Upper lobe of right lung (tissue), 1 donor: ENCODE measurements at places on chromosomes 11 and 22.

DNA sequence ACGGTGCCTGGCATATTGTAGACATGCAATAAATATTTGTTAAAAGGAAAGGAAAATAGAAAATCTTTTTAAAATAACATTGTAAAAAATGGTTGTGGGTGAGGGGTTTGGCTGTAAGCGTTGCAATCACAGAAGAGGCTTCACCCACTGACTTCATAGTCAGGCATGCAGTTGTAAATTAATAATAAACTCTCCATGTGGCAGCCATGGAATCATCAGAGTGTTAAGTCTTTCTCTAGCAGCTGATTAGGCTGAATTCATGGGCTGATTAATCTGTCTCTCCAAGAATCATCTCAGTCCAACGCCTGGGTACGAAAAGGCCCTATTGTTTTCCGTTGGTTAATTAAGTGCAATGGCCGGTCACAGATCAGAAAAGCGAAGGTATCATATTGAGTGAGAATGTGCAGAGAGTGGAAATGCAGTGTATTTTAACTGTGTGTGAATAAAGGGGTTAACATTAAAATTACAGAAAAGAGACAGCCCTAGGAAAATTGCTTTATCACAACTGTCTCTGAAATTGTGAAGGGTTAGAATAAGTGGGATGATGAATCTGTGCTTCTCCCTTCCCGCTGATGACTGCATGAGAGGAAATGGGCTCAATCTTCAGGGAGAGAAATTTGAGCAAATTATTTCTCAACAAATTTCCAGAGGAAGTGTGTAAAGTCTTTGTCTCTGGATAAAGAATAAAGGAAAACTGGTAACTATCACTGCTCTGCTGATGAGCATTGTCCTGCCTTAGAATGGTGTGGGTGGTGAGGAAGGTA, 269.0 kb downstream of the FAM76B start:
- DNase-seq: no peak

- peak; percentile 80 for DNase-seq
Measured at GRCh38 chr22:37734964-37735451, 38.2 kb downstream of the TRIOBP start.

DNA sequence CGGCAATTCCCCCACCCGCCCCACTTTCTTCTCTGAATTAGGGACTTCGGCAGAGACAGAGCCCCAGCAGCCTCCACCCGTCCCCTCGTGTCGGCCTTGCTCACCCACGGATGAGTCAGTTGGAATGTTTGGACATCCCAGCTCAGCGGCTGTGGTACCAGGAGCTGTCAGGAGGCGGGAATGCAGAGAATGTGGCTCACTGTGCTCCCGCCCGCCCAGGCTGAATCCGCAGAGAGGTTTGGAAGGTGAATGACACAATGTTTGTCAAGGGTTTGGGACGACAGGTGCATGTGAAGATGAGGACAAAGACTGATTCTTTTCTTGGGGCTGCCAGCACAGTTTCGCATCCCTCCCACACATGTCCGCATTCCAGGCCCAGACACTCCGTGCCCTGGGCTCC, 39.6 kb downstream of the LIF start:
- no peak for DNase-seq

GRCh38 chr22:19981961-19982920, 34.4 kb downstream of the ARVCF start:
- no peak for DNase-seq

GRCh38 chr11:16632295-16633200, 105.9 kb upstream of the C11orf58 start:
- DNase-seq: no peak

DNA sequence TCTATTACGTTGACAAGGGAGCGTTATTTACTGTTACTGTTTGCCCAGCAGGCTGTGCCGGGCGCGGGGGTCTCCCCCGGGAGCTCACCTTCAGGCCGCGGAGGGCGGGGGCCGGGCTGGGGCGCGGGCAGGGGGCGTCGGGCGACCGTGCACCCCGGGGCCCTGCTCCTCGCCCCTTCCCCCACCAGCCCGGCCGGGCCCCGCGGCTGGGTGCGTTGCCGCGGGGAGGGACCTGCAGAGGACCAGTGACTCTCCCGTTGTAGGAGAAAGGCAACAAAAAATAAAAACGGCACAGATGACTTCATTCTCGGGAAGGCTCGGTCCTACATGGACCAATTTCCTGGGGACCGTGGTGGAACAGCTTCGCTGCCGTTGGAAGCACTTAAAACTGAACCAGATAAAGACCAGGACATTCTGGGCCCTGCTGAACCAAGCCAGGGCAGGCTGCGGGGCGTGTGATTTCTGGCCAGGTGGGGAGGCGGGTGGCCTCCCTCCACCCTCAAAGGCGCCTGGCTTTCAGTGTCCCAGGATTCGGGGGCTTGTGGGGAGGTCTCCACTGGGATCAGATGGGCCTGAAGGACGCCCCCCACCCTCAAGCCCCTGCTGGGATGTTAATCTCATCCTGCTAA, 57.4 kb downstream of the IGLL1 start:
- DNase-seq: peak; percentile 56

DNA sequence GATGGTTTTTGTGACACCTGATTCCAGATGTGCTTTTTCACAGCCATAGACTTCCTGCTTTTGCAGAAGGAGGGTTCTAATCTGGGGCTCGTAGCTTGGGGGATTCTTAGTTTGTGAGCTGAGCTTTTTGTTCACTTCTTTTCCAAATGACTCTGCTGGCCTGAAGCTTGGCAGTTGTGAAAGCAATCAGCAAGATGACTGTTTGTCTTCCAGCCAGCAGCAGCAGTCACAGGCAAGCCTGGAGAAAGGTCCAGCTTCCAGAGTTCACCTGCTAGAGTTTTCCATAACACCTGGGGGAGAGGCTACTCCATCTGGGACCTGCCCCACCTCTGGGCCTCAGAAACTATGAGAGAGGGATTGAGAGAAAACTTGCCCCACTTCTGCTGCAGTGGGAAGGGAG, 4.1 kb downstream of the MARK2 start:
- no peak for DNase-seq

DNA sequence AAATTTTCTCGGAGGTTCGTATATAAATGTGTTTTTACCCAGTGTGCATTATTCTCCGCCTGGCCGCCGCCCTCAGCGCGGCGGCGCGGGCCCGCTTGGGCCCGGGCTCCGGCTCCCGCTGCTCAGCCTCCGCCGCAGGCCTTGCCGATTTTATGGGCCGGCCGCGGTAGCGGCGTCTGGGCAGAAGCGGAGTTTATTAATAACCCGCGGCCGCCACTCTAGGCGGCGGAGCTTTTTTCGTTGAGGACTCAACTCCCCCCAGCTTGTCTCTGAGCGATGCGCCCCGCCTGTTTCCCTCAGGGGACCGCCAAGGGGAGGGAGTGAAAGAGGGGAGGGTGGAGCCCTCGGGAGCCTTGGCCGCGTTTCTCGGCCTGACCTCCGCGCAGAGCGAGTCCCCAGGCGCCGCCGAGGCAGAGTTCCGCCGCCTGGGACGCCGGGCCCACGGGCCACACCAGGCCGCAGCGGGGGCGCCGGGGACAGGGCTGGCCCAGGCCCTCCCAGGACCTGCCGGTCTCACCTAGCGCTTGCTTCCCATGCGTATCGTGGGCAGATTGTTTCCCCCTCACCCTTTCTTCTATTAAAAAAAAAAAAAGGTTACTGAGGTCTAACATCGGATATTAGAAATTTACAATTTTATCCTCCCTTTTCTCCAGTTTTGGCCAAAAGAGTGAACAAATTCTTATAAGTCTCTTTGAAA, 399 bp downstream of the ZNF143 start:
- DNase-seq: peak; percentile 92

- no peak for DNase-seq
Measured at GRCh38 chr11:1748636-1749394, 1.6 kb downstream of the IFITM10 start.

GRCh38 chr11:123184531-123184930, 10.5 kb downstream of the CLMP start:
- no peak for DNase-seq

GRCh38 chr11:129252621-129253020, 60.5 kb upstream of the ARHGAP32 start:
- no peak for DNase-seq

- DNase-seq: no peak
Measured at GRCh38 chr11:23723861-23724260, 773.0 kb upstream of the LUZP2 start.

- DNase-seq: no peak
Measured at GRCh38 chr11:19025481-19026406, 34.8 kb downstream of the MRGPRX2 start.

- DNase-seq: no peak
Measured at GRCh38 chr22:39356464-39356863, 6.7 kb downstream of the SYNGR1 start.

DNA sequence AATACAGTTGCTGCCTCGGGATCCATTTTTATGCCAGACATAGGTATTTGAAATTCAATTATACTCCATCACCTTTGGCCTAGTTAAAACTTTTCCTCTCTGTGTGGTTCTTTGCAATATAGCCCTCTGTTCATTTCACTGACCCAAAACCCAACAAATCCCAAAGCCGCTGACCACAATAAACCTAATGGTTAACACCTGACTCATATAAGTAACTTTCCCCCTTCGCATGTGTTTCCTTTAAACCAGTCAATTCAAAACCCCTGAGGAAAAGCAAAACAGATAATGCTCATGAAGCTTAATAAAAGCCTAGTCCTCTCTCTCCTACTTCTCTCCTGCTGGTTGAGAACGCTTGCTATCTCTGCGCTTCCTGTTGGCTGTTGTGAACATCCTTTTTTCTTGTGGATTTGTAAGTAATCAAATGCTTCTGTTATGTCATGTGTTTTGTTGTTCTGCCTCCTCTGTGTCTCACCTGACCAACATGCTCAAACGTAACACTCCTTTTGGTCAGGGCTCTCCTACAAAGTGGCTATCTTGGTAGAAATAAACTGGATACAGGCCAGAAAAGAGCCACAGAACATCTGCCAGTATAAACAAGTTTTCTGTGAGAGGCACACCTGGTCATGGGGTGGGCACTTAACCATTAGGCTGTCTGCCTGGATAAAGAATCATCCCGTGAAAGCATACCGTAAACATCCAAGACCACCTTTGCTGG, 652.6 kb downstream of the METTL15 start:
- DNase-seq: no peak

- DNase-seq: no peak
Measured at GRCh38 chr11:60485987-60486386, 6.6 kb upstream of the MS4A12 start.

DNA sequence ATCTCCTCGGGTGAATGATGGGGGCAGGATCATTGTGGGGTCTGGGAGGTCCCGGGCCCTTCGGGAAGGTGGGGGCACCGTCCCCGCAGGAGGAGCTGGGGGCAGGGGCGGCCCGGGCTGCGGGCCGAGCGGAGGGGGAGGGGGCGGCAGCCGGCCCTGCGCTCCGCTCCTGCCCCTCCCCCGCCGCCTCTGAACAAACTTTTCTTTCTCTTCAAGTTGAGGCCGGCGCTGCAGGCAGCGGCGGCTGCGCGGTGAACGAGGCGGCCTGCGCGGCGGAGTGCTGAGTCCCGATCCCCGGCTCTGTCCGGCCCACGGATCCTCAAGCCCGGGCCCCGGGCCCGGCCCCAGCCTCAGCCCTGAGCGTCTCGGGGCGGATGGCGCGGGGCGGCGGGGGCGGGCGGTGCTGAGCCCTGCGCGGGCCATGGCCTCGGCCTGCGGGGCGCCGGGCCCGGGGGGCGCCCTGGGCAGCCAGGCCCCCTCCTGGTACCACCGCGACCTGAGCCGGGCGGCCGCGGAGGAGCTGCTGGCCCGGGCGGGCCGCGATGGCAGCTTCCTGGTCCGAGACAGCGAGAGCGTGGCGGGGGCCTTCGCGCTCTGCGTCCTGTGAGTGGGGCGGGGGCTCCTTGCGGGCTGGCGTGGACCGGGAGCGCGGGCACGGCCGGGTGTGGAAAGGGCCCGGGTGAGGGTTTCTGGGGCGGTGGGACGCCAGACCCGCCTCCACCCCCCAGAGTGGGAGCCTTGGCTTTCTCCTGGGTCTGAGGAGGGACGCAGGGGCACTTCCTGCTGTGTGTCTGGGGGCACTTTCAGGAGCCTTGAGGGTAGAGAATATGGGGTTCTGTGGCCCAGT, at the start of gene INPPL1:
TSS of gene INPPL1 (plus strand) at position 204 of the 847 bp plus-strand sequence. CDS start at position 422, 218 bp downstream.
- DNase-seq: peak; percentile 86

- no peak for DNase-seq
Measured at GRCh38 chr11:3213659-3214419, 4.8 kb downstream of the MRGPRG start.

- no peak for DNase-seq
Measured at GRCh38 chr22:24460418-24461089, 33.2 kb downstream of the ADORA2A start.

- no peak for DNase-seq
Measured at GRCh38 chr11:76385903-76386302, 4.8 kb downstream of the GVQW3 start.

GRCh38 chr22:37255558-37256006, 11.5 kb upstream of the RAC2 start:
- DNase-seq: no peak

DNA sequence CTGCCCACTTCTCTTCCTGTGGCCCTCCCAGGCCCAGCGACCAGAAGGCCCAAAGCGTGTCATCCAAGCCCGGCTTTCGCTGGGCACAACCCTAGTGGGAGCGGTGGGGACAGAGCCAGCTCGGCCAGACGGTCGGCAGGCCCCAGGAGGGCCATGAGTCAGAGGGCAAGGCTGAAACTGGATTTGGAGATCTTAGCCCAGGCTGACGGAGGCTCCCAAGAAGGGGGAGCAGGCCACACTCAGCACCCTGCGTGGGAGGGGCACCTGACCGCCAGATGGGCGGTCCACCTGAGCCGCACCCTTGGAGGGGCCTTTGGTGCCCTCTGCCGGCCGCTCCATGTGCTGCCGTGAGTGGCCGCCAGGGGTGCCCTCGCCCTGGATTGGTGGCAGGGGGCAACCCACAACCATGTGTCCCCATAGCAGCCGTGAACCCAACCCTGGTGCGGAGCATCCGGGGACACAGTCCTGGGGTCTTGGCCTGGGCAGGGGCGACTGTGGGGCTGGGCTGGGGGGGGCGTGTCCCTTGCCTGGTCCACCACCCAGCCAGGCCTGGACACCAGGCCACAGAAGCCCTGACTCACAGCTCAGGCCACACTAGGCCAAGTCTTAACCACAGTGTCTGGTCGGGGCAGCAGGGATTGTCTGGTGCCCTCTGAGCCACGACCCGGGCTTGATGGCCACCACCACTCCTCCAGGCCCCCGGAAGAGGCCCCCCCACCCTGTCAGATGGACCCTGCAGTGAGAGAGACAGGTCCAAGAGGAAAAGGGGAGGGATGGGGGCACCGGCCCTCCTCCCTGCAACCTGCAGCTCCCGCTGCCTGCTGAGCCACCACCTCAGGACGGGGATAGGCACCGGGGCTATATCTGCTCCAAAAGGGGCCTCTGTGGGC, 19.2 kb upstream of the TALDO1 start:
- DNase-seq: peak; percentile 93

- no peak for DNase-seq
Measured at GRCh38 chr11:112401036-112401769, 140.5 kb upstream of the PLET1 start.

DNA sequence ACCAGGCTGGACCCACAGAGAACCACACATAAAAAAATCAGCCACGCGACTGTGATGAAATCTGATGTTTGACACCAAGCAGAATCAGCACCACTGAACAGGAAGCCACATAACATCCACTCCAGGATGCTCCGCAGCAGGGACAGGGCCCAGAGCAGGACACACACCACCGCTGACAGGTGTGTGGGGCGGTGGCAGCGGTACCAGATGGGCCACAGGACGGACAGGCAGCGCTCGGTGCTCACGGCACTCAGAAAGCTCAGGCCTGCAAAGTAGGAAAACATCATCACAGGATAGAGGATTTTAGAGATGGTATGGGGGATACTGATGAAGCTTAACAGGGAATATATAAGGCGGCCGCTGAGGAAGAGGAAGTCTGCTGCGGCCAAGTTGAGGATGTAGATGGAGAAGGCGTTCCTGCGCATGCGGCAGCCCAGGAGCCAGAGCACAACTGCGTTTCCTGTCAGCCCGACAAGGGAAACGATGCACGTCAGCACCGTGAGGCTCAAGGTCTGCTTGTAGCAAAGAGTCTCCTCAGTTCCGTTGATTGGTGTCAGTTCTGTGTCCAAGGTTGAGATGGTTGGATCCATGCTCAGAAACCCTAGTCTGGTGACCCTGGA, 4.9 kb downstream of the MRGPRX1 start:
- DNase-seq: peak; percentile 64
